ENCODE measurements at places on chromosomes 11 and 22.

GRCh38 chr22:38572065-38572464 is 2.1 kb upstream of the DMC1 start:
- no peak for DNase-seq

- DNase-seq: no peak
These were observed 7.6 kb downstream of the SLC29A2 start for GRCh38 chr11:66363805-66364535.

GRCh38 chr11:128757235-128757711 is 63.4 kb downstream of the FLI1 start:
- DNase-seq: no peak

GRCh38 chr22:49721211-49721763 is 106.4 kb downstream of the BRD1 start:
- no peak for DNase-seq

DNA sequence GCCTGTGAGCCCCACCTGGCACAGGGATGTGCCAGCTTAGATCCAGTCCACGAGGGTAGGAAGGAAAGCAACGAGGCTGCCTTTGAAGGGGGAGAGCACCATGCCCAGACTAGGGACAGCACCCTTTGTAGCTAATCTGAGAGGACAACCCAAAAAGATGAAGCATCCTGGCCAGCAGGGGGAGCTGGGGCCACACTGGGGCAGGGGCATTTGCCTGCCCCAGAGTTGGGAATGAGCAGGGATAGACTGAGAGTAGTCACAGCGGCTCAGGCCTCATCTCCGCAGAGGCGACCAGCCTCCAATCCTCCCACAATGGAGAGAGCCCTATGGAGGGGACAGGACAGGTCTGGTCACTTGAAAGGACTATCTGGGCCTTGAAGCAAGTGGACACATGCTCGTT is 16.4 kb downstream of the LMO1 start:
- no peak for DNase-seq

DNA sequence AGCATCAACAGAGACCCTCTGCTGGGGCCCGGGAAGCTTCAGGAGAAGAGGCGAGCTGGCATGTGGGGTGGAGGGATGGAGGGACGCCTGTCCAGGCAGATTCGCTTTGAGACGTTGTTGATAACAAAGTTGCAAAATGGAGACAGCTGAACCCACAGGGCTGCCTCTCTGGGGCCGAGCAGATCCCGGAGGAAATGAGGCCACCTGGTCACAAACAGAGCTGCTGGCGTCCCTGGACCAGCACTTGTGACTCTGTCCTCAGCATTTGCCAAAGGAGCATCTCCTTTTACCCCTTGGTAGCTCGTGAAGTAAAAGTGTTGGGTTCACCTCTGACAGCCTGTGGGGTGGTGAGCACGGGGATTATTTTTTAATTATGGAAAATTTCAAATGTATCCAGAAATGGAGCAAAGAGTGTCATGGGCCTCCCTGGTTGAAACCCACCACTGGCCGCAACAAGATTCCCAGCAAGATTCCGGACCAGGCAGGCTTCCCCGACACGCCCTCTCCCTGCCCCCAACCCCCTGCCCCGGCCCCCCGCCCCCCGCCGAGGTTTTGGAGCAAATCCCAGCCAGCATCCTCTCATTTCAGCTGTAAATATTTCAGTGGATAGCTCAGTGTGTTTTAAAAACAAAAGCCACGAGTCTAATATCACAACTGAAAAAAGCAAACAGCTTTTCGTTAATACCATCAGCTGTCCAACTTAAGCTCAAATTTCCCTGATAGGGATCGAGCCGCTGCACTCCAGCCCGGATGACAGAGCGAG is 20.3 kb downstream of the GRAMD4 start:
- DNase-seq: no peak

- no peak for DNase-seq
These were observed 712 bp upstream of the SLC2A11 start for GRCh38 chr22:23856721-23857605.

DNA sequence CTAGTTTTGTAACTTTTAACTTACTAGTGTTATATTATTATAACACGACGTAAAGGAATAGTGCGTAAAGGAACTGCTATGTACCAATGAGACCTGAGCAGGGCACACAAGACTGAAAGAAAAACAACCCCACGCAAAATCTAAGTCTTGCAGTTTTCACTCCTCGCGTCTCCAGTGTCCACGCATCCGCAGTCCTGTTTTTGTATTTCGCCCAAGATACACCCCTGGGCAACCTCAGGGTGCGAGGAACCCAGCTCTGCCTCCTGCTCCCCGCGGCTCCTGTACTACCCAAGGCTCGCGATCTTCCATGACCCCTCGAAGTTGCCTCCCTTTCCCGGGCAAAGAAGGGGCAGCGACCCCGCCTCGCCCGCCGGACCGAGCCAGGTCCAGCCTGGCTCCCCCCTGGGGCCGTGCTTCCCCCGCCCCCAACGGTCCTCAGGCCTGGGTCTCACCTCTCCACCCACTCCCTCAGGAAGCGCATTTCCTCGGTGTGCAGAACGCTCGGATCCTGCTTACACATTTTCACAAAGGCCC is 393 bp downstream of the ST13 start:
- DNase-seq: no peak

GRCh38 chr22:32788904-32789624 is 12.4 kb upstream of the TIMP3 start:
- no peak for DNase-seq

- no peak for DNase-seq
These were observed 24.6 kb downstream of the DCPS start for GRCh38 chr11:126328444-126328843.

DNA sequence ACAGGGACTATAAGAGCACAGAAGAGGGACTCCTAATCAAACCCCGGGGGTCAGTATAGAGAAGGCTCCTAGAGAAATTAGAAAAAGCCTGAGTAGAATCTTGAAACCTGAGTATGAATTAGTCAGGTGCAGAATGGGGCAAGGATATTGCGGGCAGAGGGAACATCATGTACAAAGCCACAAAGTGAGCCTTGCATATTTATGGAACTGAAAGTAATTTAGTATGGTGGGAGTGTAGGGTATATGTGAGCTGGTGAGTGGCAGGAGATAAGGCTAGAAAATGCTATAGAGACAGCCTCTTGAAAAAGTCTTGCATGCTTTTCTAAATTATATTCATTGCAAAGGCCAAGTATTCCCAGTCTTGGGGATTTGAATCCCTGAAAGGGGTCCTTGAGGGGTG is 93.7 kb downstream of the STIM1 start:
- no peak for DNase-seq

DNA sequence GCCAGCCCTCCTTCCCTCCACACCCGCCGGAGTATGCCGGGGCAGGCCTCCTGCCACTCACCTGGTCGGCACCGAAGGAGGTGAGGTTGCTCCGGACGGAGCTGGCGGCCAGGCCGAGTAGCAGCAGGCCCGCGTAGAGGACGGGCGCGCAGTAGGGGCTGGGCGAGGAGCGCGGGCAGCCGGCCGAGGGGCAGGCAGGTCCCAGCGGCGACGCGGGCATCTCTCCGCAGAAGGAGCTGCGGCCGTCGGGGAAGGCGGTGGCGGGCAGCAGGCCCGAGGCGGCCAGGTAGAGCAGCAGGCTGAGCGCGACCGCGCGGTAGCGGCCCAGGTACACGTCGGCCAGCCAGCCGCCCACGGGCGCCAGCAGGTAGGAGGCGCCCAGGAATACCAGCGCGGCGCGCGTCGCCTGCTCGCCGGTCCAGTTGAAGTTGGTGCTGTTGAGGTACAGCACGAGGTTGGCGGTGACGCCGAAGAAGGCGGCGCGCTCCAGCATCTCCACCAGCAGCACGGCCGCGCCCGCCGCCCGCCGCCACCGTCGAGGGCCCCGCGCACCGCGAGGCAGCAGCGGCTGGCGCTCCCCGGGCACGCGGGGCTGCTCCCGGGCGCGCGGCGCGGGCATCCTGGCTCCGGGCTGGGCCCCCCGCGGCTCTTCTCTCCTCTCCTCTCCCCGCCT is 907 bp downstream of the SLC15A3 start:
- DNase-seq: no peak

DNA sequence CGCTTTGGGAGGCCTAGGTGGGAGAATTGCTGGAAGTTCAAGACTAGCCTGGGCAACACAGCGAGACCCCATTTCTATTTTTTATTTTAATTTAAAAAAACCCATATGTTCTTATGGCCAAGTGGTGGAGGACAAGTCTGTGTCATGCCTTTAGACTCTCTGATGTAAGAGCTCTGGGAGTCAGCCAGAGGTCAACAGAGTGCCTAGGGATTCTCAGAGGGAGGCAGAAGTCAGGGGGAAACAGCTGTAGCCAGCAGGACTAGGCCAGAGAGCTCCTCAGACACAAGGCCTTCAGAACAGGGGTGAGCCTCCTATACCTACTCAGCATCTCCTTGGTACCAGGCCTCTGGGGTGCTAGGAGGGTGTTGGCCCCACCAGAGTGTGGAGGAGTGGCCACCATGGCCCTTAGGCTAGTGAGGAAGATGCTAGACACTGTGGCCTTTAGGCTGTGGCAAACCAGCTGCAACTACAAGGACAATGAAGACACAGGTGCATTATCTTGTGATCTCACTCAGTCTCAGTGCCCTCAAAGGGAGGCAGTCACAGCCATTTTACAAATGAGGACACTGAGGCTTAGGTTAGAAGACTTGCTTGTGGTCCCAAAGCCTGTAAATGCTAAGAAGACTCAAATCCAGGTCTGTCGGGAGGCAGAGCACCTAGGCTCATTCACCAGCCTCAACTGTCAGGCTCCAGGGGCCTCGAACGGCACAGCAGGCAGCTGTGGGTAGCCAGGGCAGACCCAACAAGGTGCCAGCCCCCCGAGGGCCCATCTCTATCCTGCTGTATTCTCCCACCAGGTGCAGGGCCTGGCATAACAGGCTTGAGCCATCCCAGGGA is 5.0 kb downstream of the ZP1 start:
- no peak for DNase-seq

DNA sequence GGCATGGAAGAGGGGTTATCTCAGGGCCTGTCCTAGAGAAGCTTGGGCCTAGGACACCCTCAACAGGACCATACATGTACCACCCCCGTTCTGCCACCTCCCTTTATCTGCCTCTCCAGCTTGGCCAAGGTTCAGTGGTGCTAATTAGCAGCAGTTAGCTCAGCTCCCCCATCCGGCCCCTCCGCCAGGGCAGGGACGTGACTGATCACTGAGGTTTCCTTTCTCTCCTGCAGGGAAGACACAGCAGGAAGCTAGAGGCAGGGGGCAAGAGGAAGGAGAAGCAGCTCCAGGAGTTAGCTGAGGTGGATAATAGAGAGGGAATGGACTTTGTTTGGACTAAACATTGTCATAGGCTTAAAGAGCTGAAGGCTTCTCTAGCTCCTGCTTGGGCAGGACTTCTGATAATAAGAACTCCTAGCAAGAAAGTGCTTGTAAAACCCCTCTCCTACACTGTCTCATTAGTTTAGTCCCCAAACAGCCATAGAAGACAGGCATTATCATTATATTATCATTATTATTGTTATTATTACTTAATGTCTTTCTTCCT is 53.8 kb downstream of the BUD13 start:
- DNase-seq: no peak

DNA sequence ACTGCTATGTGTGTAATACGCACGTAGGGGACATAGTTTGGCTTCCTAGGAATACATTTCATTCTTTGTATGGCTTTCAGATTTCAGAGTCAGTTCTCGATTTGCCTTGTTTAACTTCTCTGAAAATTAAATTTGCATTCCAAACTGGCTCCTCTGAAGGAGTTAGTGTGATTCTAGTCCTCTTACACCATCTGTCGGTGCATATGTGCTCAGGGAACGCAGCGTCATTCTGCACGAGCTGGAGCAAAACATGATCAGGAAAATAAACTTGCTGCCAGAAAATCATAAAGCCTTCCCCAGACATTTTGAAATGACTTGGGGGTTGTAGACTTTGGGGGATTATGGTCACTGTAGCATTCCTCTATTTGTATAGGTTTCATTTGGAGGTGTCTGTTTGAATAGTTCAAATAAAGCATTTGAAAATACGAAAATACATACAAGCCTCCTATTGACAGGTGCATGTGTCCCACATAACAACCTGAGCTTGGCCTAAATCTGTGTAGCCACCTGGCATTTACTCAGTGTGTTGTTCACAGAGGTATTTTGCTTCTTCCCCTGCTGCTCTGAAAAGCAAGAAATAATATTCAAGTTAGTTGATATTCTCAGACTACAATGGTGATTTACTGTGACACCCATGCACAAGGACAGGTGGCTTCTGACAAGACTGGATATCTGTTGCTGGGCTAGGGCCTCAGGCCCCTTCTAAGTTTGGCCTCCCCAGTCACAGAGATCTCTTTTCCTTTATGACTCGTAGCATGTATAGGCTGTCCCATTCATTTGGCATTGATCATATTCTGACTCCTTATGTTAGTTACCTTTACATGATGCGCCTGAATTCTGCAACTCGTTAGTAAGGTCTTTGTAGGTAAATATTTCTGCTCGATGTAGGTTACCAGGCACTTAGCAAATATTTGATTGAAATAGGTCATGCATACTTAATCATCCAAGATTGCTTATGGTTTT is 81.6 kb upstream of the SORL1-AS1 start:
- DNase-seq: no peak

GRCh38 chr11:14977101-14977880 is 5.1 kb upstream of the CALCA start:
- no peak for DNase-seq

DNA sequence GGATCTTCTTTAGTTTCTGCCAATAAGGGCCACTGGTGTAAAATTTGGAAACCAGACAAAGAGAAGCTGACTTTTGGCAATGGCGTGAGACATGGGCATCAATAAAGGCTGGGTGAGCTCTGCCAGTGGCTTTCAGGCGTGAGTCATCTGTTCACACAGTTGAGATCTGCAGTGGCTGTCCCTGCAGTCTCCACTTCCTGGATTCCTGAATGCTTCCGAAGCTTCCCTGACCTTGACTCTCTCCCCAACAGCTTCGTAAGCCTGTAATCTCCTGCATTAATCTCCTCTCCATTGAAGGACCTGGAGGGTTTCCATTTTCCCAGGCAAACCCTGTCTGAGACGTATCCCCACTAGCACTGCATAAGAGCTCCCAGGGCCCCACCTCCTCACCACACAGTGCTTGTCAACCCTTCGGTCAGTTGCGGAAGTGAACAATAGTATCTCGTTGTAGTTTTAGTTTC is 574.7 kb downstream of the TBC1D22A start:
- DNase-seq: no peak

GRCh38 chr11:69711822-69712801 is 8.3 kb upstream of the FGF19 start:
- no peak for DNase-seq

DNA sequence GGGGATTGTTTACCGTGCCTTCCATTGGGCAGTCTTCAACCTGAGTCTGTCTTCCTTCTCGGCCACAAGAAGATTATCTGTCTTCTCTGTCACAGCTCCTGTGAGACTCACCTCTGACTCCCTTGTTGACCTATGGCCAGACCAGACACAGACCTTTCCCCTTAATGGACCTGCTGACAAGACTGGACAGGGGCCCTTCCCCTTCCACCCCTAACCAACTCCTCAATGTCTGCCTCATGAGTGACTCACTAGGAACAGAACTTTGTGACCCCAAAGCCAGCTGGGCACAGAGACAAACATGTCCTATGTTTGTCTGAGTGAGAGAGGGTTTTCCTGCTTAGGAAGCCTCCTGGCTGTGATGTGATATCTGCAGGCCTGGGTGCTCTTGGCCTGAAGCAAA is 405.0 kb downstream of the BRD1 start:
- no peak for DNase-seq
